ENCODE measurements at places on chromosomes 3 and 15.

GRCh38 chr3:54349691-54350090, 227.3 kb downstream of the CACNA2D3 start:
- DNase-seq, result no peak

GRCh38 chr3:182902236-182902635, 78.1 kb downstream of the DCUN1D1 start:
- DNase-seq, result no peak

- DNase-seq, result no peak
These were observed 422.9 kb upstream of the ADAMTS9 start for GRCh38 chr3:65110661-65111060.

DNA sequence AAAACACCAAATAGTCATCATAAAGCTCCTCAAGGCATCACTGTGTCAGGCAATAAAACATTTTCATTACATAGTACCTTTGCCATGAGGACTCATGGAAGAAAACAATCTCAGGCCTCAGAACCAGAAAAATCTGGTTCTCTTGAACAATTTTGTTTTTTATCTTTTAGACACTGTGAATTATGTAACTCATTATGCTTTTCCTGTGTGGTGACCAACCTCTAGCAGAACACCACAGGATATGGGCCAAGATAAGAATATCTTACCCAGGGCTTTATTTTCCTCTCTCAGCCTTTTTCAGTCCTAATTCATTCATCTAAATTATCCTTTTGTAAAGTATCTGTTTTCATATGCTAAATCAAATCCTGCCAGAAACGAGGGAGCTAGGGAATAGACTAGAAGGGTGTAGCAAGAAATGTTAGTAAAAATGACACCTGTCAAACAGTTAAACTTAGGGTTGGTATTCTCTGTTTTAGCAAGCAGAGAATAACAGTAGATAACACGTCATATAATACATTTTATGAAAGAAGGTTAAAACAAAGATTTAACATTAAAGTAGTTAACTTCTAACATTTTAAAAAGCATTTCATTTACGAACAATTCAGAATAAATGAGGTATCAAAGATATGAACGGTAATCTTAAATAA, 111.1 kb downstream of the FBXL22 start:
- peak; percentile 48 for DNase-seq

- no peak for DNase-seq
These were observed 46.1 kb downstream of the WHAMM start for GRCh38 chr15:82855286-82856100.

DNA sequence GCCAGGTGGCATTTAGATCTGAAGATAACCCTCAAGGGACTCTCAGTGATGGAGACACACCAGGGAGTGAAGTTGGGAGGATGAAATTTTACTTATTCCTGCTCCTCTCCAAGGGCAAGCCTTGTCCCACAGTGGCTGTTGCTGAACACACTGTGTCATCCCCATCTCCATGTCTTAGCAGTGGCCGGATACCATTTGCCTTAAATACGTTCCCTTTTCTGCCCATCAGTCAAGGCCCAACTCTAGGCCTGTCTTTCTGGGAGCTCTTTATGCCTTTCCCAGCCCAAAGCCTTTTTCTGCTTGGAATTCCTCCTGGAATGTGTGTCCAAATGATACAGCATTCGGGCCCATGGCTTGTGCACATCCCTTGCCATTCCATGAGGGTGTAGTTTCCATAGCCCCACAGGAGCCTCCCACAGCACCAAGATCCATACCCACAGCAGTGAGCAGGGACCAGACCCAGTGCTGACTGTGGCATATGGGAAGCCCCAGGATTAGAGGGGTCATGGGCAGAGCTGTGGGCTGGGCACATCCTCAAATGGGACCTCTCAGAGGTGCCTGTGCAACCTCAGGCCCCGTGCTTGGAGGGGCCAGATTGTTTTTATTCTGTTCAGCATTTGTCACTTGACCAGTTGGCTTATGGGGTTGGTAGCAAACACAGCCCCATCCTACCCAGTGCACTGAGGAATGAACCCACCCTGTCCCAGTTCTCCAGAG, 63.7 kb upstream of the PRR23C start:
- no peak for DNase-seq

- DNase-seq, result no peak
These were observed 188.6 kb downstream of the CHL1 start for GRCh38 chr3:385151-385550.

DNA sequence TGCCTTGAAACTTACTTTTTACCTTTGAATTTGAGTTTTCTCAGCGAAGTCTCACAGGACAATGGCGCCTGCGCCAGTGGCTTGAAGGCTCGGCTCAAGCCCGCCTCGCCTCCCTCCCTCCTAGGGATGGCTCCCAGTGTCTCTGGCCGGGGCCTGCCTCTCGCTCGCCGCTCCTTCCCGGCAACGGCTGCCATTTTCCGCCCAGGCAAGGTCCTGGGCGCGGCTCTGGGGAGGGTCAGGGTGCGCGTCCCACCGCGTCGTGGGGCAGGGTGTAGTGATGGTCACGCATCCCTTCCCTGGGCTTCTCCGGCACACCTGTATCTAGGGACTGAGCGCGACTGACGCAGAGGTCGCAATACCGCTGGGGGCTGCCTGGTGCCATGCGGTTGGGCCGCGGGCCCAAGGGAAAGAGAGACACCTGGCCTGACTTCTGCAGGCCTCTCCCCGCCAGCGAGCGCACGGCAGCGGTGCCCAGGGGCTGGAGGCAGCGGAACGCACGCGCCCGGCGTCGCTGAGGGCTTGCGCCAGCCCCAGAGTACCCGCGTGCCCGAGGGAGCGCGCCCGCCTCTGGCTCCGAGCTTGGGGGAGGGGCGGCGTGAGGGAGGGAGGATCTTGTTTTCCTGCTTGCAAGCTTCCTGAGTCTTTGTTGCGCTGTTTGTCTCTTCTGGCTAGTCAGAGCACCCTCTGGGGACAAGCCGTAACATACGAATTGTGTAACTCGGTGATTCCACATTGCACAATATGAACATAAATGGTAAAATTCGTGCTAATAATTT, 20.7 kb upstream of the FEM1B start:
- DNase-seq, result peak; percentile 58

GRCh38 chr3:170670504-170670903, 84.6 kb upstream of the SLC7A14 start:
- no peak for DNase-seq

DNA sequence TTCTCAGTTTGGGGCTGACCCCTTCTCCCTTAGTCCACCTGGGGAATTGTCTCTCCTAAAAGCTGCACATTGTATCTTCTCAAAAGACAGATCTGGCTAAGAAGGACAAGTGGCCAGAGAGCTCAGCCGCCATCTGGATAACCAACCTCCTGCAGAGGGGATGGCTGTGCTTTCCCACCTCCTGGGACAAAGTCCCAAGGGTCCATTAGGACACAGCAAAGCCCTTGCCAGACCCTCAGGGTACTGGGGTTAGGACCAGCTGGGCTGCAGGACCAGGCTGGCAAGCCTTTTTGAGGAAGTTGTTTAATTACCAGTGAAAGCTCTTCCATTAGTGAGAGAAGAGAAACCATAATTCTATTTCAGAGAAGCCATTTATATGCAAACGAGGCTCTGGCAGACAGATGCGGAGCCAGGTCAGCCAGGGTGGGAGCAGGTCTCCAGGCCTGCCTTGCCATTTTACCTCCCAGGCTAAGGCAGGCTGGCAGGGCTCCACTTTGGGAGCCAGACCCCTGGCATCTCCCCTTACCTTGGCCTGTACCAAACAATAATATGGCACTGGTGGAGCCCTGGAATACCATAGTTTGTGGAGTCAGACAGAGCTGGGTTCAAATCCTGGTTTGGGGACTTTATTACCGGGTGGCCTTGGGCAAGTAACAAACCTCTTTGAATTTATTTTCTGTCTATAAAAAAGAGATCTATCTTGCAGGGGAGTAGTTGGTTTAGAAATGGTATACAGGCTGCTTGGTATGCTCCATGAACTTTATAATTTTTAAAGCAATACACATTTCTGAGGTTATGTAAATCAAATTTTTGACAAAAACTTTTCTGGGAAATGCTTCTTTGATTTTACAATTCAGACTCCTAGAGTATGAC, 17.9 kb downstream of the SHF start:
- DNase-seq, result no peak

GRCh38 chr3:156250550-156250949, 130.2 kb downstream of the KCNAB1 start:
- no peak for DNase-seq

GRCh38 chr3:181358562-181358961, 353.2 kb upstream of the SOX2 start:
- DNase-seq, result no peak

DNA sequence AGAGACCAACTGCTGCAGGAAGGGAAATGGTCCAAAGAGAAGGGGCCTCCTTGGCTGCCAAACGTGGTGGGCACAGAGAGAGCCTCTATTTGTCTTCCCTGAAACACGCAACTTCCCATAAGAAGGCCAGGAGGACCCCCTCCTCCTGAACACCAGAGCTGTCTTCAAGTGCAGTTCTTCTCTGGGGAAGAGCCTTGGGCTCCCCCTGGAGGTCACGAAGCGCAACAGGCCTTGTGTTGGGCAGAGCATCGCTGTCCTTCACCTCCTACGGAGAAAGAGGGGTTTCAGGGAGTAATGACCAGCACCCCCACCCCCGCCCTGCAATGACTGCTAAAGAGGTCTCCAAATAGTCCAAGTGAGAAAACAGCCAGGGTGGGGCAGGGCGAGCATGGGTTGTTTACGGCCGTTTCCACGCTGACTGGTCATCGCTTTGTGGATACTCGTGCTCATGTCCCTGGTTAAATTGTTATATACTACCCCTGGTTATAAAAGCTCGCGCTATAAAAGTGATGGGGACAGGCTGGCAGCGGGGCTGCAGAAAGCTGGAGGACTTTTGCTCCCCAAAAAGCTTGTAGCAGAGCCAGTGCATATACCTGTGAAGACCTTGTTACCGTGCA, 397.5 kb upstream of the ATP10A start:
- DNase-seq, result no peak

DNA sequence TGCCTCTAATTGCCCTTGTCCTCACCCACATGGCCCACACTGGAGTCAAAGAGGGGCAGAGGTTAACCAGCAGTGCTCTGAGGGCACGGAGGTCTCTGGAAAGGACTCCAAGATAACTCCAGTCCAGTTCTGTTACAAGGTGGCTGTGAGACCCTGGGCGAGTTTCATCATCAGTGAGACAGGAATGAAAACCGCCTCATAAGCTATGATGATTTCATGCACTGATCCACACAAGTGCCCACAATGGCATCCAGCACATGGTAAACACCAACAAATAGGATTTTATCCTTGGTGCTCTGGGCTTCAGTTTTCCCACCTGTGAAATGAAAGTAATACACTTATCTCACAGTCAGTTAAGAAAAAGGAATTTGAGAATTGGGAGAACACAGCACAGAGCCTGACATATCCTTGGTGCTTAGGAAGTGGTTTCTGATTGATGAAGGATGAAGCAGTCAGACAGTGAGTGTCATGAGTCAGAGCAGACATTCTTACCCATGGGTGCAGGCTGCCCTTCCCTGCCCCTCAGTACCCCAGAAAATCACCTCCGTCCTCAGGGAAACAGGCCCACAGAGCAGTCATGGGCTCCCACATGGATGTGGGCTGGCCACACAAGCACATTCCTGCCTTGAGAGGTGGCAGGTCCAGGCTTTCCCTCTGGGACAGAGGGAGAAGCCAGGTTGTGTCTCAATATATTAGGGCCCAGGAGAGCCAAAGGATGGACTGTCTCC, 48.4 kb downstream of the DAPK2 start:
- DNase-seq, result no peak

GRCh38 chr3:132593947-132594323, 3.1 kb upstream of the ACKR4 start:
- no peak for DNase-seq

DNA sequence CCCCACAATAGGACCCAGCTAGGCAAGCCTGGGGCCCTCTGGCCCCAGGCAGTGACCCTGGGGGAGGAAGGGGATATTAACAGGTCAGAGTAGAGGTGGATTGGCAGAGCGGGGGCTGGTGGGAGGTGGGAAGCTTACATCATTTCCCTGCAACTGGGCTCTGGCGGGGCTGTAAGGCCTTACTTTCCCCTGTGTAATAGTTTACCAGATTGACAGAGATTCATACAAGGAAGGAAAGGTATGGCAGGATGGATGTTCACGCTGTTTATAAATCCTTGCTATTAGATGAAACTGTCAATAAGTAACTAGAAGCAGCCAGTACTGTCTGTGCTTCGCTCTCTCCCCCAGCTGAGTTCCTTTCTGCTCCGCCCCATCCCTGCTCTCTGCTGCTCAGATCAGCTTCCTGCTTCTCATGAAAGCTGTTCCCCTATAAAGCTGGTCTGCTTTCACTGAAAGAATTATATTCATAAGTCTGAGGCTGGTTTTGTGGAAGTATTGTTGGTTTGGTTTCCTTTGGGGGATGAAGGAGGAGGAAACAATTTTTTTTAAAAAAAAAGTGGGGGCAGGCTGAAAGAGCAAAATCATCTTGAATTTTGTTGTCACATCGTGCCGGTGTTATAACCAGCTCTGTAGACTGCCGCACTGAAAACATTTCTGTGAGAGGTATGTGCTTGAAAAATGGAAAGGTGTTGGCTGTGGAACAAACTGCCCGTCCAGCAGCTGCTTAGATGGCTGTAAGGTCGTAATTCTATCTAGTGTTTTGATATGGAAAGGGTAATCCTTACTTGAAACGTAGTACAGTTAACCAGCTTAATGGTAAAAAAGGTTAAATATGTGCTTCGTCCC, 76.4 kb downstream of the BBX start:
- peak; percentile 44 for DNase-seq

DNA sequence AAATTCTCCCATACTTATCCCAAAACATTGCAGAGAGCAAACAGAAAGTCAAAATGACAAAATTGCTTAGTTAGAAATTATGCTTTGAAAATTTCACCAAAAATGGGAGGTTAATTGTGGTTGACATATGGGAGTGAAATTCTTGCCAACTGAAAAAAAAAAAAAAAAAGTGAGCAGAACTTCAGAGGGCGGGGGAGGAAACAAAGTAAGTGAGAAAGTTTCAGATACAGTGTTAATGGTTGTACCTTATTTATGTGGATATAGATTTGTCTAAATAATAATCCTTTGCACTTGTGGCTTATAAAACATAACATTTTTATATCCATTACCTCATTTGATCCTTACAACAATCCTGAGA, 91.5 kb upstream of the RAP2B start:
- no peak for DNase-seq

- peak; percentile 69 for DNase-seq
These were observed 16.7 kb upstream of the WNT7A start for GRCh38 chr3:13896473-13897154.

DNA sequence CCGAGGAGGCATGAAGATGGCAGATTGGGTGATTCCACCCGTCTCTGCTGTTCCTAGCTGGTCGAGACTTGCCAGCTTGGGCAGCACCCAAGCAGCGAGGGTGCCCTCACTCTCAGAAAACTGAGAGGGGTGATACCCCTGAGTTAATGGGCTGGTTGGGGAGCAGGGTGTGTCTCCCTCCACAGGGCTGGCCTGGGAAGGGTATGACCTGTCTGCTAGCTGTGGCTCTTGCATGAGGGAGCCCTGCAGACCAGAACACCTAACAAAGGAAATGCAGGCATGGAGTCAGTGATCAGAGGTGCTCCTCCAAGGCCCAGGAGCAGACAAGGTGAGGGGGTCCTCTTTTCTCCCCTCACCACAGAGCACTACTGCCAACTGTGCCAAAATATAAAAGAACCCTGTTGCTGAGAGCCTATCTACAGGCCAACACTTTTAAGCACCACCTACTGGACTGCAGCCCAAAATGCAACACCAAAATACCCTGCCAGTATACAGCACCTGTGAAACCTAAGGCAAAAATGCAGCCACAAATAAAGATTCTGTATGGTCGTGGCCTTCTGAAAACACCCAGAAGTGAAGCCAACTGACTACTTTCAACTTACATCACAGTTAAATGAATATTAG, 35.8 kb upstream of the PPM1L start:
- DNase-seq, result no peak

Measured in CD4-positive, alpha-beta T cell treated with Interleukin-15 for 4 hours (primary cell).